Mesenchymal stem cell (in vitro differentiated cells and primary cell): ENCODE measurements at places on chromosomes 6 and 20.

GRCh38 chr20:990293-990959 is 11.7 kb downstream of the RSPO4 start:
- no peak for DNase-seq

- DNase-seq, result peak; percentile 1
Observed at GRCh38 chr6:156279261-156279969, 497.8 kb upstream of the ARID1B start.

GRCh38 chr6:136566007-136566487 is 15.8 kb upstream of the MAP7 start:
- no peak for DNase-seq

- no peak for DNase-seq
Observed at GRCh38 chr6:137550535-137550934, 56.3 kb upstream of the OLIG3 start.

DNA sequence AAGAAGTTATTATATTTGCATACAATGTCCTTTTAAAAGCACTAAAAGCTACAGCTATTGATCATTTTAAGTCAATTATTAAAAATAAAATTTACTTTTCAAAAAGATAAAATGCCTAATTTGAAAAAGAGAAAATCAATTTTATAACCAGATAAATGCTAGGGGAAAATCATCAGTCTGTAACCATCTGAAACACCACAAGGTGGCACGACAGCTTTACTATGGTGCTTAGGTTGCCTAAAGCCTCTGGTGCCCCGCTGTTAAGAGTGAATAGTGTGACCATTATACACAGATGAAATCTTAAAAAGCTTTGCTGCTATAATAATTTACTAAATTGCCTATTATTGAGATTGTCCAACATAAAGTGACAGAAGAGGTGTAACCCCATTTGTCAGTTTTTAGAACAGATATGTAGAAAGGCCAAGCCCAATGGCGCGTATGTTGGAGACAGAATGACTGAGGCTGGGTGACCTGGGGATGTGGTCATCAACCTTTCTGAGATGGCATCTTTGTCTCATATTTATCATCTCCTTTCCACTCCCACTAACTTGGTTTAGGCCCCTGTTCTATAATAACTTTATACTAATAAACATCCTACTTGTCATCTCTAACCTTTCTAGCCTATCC is 100.8 kb downstream of the MOXD1 start:
- peak; percentile 70 for DNase-seq

- DNase-seq, result no peak
Observed at GRCh38 chr6:160048471-160048870, 73.1 kb upstream of the SLC22A1 start.

DNA sequence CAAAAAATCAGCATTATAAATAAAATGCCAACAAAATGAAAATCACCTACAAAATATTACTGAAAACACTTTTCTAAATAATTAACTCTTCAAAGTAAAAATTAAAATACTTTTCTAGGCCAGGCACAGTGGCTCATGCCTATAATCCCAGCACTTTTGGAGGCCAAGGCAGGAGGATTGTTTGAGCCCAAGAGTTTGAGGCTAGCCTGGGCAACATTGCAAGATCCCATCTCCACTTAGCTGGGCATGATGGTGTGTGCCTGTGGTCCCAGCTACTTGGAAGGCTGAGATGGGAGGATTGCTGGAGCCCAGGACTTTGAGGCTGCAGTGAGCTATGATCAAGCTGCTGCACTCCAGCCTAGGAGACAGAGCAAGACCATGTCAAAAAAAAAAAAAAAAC is 6.4 kb downstream of the SERPINB9 start:
- no peak for DNase-seq

DNA sequence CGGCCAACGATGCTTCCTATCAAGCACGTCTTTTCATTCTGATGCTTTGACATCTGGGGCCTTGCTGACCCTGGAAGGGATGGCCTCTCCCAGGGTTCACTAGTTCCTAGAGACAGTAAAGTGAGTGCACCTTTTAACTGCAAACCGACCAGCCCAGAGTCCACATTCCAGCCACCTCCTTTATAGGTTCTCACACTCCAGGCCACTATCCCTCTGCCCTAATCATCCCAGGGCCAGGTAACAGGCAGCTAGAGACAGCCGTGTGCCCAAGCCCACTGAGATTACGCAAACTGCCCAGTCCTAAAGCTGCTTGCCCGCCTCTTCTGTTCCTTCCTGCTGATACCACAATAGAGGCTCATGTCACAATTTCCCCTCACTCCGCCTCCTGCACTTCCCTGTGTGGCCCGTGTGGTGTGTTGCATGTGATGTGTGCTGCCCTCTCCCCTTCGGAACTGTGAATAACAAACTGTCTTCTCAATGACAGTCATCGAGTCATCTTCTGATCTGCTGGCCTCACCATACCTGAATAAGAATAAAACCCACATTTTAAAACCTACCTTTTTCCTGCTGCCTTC is 123.7 kb upstream of the EXOC2 start:
- DNase-seq, result no peak

GRCh38 chr6:160129881-160130615 is 8.4 kb downstream of the SLC22A1 start:
- DNase-seq, result no peak

- DNase-seq, result no peak
Observed at GRCh38 chr20:47969426-47969825, 184.1 kb upstream of the SULF2 start.

DNA sequence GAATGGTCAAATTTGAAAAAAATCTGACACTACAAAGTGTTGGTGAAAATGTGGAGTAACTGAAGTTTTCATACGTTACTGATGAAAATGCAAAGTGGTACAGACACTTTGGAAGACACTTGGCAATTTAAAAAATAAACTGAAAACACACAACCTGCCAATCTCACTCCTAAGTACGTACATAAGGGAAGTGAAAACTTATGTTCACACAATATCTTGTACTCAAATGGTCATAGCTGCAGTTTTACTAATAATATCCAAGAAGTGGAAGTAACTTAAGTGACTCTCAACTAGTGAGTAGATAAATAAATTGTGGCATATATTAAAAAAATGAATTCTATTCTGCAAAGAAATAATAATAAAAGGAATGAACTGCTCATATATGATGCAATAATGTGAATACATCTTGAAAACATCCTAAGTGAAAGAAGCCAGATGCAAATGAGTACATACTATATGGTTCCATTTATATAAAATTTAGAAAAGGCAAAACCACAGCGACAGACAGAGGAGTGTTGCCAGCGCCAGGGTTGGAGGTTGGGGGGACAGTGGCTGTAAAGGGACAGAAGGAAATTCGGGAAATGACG is 198.2 kb downstream of the ERMARD start:
- no peak for DNase-seq
